ENCODE measurements at places on chromosomes 7 and 10.

GRCh38 chr7:116334555-116334954 is 124.2 kb downstream of the TES start:
- no peak for DNase-seq

- no peak for DNase-seq
Measured at GRCh38 chr7:85456254-85456653, 269.4 kb upstream of the SEMA3D start.

GRCh38 chr10:21022821-21023220 is 125.7 kb upstream of the NEBL start:
- no peak for DNase-seq

DNA sequence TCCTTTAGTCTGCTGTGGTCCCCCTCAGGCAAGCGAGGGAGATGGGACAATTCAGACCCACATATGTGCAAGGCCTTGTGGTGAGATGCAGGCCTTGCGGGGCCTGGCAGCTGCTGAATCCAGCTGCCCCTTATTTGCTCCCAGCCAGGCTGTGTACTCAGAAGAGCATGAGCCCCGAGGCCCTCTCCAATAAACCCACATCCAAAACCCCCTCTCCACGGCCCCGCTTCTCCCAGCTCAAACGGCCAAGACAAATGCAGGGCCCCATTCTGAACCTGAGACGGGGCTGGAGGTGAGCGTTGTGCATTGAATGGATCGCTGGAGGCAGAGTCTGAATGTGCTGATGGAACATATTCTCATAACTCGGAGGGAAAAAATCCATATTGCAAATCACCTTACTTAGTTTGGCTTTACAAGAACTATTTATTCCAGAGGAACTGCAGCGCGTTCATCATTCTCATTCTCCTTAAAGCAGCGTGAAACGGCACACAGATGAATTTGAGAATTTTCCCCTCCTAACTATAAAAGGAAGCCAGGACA is 169.2 kb upstream of the LYZL2 start:
- no peak for DNase-seq

DNA sequence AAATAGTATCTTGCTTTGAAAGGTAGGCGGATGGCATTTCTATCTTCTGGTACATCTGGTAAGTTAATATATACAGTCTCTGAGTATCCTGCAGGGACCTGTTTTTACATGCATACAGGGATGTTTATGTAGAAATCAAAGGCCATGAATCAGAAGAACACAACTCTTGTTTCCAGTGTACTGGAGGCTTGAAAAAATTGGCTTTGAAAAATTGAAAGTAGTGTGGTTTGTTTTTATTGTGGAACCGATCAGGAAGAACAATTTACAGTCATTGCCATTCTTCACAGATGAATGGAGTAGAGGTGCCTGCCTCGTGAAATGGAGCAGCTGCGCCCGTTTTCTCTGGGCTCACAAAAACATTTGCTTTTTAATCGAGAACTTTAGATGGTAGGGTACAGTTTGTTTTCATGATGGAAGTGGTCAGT is 54.0 kb upstream of the RPA3 start:
- DNase-seq = no peak

- no peak for DNase-seq
Measured at GRCh38 chr7:65722361-65722792, 150.5 kb upstream of the VKORC1L1 start.

- DNase-seq = no peak
Measured at GRCh38 chr7:158760445-158760764, 55.8 kb upstream of the NCAPG2 start.

DNA sequence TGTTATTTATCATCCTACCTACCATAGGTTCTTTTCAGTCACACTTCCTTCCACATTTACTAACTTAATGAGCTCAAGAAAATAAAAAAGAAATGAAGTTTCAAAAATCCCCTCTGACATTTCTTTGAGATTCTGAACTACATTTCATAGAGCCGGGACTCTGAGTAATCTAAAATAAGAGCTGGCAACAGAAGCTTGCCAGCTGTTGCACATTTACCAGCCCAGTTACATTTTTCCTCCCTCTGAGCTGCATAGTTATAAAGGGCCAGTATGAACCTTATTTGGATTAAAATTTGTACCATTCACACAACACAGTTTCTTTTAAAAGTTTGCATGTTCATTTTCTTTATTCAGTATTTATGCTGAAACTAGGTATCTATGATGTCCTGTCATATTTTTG is 119.5 kb upstream of the CAV2 start:
- no peak for DNase-seq

DNA sequence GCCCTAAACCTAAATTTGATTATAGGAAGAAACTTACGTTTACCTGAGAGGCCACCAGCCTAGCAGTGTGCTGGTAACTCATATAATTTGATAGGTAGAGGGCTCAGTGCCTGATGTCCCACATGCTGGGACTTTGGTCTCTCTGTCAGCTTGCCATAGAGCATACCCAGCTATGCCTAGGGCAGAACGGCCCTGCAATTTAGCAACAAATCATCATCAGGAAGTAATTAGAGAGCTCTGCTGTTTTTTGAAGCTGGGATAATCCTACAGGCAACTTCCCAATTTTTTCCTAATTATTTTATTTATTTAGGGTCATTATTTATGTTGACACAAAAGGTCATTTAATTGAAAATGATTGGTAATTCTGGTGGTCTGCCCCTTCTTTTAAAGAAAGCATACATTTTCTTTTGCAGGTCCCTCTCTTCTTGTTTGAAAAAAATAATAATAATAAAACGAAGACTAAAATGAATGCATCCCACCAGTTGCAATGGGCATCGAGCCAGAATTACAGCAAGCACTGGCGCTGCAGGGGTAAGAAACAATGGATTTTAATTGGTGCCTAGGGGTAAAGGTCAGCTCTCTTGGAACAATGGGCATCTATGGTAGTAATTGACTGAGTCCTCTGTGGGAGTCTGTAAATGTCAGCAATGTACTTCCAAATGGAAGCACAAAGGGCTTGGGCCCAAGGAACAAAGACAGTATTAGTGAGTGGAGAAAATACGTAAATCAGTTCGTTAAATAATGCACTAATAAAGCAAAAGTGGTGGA is 348.0 kb downstream of the SORCS1 start:
- no peak for DNase-seq

DNA sequence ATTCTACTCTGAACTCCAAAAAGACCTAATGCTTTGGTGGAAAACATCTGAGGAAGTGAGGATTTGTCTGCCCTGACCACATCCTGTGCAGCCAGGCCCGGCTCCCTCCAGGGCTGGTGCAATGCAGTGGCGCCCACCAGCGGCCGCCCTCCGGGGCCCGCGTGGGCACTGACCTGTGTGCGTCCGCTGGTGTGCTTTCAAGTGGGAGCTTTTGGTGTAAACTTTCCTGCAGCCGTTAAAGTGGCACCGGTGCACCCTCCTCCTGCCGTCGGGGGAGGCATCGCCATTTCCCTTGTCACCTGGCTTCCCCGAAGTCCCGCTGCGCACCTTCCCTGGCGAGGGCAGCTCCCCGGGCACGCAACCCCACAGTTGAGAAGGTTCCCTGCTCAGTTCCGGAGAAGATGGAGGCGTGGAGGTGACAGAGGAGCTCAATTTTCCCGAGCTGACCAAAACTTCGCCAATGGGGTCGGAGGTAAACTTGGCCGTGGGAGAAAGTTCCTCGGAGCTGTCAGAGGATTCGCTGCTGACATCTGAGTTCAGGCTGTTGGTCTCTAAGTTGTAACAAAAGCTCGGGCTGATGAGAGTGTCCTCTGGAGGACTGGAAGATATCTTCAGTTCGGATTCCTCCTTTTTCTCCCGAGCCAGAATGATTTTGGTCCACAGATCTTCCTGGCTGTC is 3.4 kb downstream of the KLF6 start:
- DNase-seq = no peak

GRCh38 chr10:27341001-27341400 is 100.4 kb upstream of the ACBD5 start:
- DNase-seq = no peak

- peak; percentile 89 for DNase-seq
Measured at GRCh38 chr7:41955893-41956675, 253.2 kb upstream of the INHBA start.

- DNase-seq = peak; percentile 10
Measured at GRCh38 chr7:110922906-110923305, 168.0 kb upstream of the LRRN3 start.

DNA sequence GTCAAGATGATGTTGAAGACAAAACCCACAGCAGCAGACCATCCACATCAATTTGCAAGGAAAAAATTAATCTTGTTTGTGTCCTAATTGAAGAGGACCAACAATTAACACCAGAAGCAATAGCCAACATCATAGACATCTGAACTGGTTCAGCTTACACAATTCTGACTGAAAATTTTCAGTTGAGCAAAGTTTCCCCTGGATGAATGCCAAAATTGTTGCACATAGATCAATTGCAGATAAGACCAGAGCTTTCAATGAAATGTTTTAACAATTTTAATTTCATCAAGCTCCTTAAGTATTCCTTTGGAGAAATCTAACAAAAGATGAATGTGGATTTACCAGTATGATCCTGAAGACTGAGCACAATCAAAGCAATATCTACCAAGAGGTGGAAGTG is 168.6 kb downstream of the CTNNA3 start:
- no peak for DNase-seq

DNA sequence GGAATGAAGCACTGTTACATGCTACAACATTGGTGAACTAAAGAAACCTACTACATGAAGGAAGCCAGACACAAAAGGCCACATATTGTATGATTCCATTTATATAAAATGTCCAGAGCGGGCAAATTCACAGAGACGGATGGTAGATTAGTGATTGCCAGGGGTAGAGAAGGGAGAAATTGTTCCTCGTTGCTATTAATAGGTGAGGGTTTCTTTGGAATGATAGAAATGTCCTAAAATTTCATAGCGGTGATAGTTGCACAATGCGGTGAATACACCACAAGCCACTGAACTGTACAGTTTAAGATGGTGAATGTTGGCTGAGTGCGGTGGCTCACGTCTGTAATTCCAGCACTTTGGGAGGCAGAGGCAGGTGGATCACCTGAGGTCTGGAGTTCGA is 29.0 kb downstream of the DENND2A start:
- DNase-seq = no peak

DNA sequence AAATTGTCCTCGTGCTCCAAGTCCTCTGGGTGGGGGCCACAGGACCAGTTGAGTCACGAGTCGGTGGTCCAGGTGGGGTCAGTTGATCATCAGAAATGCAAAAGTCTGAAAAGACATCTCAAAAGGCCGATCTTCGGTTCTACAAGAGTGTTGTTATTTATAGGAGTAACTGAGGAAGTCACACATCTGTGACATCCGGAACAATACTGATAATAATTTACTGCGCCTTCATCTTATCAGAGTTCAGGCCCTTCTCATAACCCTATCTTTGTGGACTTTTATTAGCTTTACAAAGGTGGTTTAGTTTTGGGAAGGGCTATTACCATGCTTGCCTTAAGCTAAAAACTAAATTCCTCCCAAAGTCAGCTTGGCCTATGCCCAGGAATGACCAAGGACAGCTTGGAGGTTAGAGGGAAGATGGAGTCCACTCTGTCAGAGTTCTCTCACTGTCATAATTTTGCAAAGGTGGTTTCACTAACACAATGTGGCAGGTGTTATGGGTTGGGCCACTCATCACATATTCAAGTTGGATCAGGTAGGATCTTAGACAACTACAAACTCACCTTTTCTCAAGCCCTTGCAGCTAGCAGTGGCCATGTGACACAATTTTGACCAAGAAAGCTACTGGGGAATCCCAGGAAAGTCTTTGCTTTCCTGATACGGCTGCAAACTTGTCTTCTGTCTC is 54.7 kb upstream of the CHST3 start:
- DNase-seq = no peak

DNA sequence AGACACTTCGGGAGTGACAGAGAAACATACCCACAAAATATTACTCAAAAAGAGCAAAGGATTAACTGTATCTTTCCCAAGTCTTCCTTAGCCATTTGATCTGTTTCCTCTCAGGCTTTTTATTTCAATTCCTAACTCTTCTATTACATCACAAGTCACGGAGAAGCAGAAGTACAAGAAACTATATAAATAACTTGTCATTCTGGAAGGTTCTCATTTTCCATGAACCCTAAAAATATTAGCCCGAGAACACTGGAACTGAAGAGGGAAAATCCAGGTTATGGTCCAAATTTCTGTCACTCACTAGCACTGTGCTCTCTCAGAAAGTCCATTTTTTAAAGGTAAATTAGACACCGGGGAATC is 98.0 kb downstream of the GRB10 start:
- no peak for DNase-seq

DNA sequence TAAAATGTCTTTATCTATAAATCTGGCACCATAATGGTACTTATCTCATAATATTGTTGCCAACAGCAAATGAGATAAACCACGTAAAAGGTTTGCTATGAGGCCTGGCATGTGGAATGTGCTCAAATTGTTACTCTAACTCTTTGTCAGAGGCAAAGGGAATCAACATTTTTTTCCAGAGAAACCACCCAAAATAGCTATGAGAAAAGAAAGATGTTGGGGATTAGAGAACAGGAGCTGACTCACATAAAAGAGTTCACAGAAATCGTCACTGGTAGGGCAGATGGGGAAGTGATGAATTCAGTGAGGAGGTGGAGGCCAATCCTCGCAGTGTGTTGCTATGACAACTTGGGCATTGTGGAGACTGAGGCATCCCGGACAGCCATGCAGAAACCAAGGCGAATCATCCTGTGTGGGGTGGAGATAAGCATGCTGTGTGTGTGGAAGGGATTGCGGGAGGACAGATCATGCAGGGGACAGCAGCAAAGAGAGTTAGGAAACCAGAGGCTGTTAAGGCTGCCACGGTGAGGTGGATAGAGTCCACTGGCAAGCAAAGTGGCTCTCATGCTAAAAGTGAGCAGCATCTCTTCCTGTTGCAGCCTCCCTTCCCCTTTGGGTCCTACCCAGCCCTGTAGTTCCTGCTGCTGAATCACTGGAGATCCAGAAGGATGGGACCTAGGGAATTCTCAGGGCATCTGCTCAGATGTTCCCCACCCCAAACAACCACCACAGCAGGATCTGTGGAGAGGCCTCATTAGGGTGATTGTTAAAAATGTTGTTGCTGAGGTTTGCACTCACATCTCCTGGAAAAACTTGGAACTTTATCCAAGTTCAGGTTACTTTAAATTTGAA is 103.9 kb downstream of the CUBN start:
- DNase-seq = peak; percentile 98
